GM04503 (cell line): ENCODE measurements at places on chromosomes 13 and 19.

GRCh38 chr19:704447-704741 is 4.3 kb upstream of the PALM start:
- no peak for DNase-seq

DNA sequence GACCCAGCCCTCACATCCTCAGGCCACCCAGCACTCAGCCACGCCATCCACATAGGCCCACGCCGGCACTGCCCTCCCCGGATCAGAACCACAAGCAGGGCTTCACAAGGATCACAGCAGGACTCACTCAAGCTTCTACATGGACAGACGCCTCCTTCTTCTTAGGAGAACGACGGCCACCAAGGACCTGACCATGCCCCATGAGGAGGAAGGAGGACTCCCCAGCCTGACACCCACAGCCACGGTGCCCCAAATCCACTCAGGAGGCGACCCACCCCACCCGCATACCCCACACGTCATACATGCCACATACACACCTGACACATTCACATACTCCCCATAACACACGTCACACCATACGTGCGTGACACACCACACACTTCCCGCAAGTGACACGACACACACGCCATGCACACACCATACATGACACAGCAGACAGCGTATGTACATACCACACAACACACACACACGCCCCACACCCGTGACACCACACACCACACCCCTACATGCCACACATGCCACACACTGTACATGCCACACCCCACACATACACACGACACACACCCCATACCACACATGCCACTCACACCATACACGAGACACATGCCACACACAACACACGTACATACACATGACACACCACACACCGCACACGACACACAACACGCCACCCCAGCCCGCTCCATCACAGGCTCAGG is 50.4 kb downstream of the MLLT1 start:
- DNase-seq = no peak

DNA sequence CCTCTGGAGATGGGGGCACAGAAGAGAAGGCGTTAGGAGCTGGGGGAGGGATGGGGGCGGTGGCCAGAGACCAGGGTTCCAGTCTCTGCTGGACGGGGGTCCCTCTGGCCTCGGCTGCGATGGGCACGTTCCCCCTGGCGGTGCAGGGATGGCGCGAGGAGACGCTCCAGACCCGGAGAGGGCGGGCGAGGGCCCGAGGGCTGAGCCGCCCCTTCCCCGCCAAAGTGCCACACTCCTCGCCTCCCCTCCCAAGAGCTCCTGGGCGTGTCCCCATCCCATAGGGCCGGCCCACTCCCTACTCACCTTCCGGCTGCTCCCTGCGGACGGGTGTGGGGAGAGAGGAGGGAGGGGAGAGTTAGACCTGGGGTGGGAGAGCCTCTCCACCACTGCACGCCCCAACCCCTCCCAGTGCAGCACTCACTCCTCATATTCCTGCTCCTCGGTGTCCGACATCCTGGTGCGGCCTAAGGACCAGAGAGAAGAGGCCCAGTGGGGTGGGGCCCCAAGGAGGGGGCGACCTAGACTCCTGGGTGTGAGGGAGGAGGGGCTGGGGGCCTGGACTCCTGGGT is 2.2 kb downstream of the TNNT1 start:
- DNase-seq = no peak

GRCh38 chr19:44642377-44642776 is 1.3 kb upstream of the PVR start:
- DNase-seq = no peak

DNA sequence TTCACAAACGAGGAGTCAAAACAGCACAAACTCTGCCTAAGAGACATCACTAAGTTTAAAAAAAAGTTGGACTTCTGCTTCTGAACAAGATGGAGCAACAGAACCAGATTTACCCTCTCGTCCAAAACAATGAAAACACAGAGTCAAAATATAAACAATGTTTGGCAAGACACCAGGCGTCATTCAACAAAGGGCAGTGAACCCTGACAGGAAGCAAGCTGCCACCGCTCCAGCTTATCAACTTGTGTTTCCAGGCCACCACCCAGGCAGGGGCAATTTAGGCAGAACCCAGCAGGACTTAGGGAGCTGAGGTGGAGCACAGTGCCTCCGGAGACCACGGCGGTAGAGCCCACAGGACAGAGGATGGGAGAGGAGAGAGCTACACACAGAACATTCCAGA is 8.6 kb upstream of the NAPA start:
- DNase-seq = no peak

DNA sequence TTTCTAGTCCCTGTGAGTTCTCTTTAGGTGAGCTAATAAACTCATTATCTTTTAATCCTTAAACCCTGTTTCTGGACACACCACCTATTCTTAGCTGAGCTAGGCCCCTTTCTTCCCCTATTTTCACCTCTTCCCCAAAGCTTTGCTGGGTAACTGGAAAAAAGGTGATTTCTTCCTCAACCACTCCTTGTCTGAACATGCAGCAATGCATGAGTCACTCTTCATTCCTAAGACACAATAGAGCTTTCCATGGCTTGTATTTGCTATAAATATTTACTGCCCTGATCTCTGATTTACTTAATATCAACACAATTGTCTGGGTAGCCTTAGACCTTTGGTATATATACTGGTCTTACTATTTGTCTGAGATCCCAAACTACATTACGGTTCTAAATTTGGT is 370.9 kb downstream of the KLF5 start:
- DNase-seq = no peak

GRCh38 chr19:47450478-47450877 is 21.2 kb downstream of the SLC8A2 start:
- DNase-seq = no peak

DNA sequence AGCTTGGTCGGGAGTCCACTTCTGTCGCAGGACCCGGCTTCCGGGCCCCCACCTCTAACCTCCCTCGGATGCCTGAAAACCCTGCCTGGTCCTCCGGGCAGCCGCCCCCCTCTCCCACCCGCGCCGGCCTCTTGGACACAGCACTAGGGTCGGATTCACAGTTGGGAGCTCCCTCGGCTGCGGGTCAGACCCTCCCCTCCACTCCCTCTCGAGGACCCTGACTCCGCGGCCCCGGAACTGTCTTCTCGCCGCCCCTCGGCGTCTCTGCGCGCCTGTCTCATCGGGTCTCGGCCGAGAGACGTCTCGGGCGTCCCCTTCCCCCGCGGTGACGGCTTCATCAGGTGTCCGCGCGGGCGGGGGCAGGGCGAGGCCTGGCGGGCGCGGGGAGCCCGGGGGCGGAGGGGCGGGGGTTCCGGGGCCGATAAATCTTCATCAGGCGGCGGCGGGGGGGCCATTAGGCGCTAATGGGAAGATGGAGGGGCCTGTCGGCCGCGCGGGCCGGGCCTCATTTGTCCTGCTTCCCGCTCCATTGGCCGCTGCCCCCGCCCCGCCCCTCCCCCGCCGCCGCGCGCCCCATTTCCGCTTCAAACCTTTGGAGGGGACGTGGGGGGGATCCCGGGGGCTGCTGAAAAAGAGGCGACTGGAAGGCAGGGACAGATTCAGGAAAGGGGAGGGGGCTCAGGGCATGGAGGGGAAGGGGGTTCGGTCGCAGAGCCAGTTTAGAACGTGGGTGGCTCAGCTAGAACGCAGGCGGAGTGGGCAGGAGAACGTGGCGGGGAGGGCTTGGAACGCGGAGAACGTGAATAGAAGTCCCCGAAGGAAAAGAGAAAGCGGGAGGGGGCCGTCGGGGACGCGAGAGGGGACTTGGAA is 11.8 kb upstream of the ERFL start:
- DNase-seq = no peak

DNA sequence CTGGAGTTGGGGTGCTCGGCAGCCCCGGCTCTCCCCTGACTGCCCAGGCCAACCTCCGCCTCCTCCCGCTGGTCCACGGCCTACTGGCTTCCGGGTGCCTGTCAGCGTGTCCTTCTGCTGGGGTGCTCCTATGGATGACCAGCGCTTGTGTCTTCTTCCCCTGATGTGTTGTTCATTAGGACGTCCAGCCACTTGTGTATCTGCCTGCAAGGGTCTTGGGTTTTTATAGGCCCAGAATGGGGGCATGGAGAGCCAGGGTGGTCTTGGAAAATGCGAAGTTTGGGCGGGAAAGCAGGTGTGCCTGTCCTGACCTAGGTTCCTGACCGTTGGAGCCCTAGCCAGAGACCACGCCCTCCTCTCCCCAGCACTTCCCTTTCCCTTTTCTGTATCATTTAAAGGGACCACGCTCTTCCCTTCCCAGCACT is 139.8 kb downstream of the SLITRK5 start:
- no peak for DNase-seq

GRCh38 chr13:76009267-76009890 is 373.2 kb downstream of the LMO7 start:
- no peak for DNase-seq
